ENCODE measurements at places on chromosomes 12 and 14.

- DNase-seq, result no peak
These were observed 1.3 kb downstream of the SBNO1 start for GRCh38 chr12:123363390-123363739.

DNA sequence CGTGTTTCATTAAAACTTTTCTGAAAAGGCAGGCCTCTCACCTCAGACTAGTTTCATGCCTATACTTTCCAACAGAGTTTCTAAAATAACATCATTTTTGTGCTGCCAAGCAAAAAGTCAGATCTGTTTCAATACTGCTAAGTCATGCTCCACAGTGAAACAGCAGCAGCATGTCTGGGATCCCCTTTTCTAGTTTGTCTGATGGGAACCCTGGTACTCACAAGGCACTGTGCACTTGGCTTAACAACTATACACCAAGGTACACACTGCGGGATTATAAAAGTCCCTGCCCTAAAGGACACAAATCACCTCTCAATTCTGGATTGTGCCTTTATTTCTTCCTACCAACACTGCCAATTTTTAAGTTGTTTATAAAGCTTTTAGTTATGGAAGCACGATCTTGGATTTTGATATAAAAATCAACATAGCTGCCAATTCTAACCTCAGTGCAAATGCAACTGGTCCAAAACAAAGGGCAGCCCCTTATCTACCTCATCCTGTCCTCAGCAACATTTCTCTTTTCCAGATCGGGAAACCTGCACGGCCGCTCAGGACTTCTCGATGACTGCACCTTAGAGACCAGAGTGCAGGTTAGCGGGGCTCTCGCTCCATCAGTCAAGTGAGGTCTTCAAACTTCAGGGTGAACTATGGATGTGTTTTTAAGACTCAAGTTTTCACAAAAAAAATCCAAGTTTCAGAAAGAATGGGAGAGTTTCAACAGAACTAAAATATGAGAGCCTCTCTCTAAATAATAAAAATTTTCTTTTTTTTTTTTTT lies 1.7 kb upstream of the EIF5 start:
- DNase-seq, result no peak

GRCh38 chr12:94900496-94900895 lies 103.0 kb downstream of the NDUFA12 start:
- no peak for DNase-seq

- no peak for DNase-seq
These were observed 3.1 kb upstream of the FIGNL2 start for GRCh38 chr12:51851413-51852124.

DNA sequence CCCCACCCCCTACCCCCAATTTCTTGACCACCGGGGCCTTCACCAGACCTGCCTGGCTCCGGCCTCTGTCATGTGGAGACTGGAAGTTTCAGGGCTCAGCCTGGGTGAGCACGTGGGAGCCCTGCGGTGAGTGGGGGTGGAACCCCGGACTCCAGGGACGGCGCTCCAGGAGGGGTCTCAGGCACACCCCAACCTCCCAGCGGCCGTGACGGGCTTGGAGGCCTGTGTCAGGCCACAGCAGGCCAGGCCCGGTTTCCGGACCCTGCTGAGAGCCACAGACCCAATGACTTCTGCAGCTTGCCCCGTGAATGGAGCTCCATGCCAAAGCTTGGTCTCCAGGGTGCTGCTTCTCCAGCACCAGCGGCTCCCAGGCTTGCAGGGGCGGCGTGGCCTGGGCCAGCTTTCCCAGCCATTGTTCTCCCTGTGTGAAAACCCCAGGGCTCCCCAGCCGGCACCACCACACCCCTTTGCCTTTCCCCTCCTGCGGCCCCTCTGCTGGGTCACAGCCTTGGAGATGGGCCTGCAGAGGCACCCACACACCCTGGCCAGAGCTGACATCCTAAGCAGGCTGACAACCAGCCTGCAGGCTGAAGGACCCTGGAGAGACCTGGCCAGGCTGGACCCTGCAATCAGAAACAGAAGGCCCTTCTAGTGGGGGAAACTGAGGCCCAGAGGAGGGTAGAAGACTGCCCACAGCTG lies 186.2 kb upstream of the C14orf180 start:
- DNase-seq, result peak; percentile 47

Data from sciatic nerve (tissue), 2 donors.